Right ventricle myocardium inferior (tissue), 1 donor: ENCODE measurements at places on chromosomes 13 and 19. TPM values are rescaled to one million over a fixed set of nuclear protein-coding genes. Genes with fewer than 3 reads are reported as not detected.
A peak's percentile ranks its signal among the peaks of the same experiment; 100 is the strongest.

- DNase-seq: peak; percentile 90
Observed at GRCh38 chr19:36489920-36490415, 607 bp upstream of the ZNF566 start.

Gene ZNF844
- total RNA-seq: 14.3 TPM

Gene SIGLEC8
- total RNA-seq: 0.08 TPM

Gene GPR32
- total RNA-seq: not detected

DNA sequence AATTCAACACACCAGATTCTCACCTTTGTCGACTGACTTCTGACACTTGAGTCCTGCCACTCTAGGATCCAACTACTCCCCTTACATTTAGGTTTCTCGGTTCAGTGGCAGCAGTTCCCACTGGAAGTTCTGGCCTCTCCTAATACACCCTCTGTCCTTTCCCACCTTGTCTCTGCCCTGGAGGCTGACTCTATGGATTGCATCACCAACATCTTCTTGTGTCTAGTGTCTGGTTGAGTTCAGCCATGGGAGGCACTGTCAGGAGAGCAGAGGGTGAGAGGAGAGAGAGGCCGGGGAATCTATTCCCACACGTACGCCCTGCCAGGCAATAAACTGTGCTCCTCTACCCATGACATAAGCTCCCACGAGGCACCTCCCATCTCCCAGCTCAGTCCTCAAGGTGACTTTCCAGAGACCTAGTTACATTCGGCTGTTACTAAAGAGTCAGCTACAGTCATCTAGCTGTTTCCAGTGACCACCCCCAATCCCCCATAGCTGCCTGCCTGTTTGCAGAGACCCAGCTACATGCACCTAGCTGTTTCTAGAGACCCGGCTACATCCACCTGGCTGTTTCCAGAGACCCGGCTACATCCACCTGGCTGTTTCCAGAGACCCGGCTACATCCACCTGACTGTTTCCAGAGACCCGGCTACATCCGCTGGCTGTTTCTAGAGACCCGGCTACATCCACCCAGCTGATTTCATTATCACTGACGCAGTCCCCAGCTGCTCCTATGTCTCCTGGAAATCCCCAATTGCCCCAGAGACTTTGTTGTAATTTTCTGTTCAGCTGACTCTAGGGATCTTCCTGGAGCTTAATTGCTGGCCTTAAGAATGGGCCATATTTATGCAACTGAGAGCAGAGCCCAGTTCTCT is 8.1 kb upstream of the LILRB4 start:
- DNase-seq: no peak

Gene LGALS7
- not detected for total RNA-seq

GRCh38 chr13:53136554-53137215 is 108.1 kb downstream of the OLFM4 start:
- DNase-seq: no peak
